Right renal pelvis (tissue), 4 donors: ENCODE measurements at places on chromosomes 16 and 17.

DNA sequence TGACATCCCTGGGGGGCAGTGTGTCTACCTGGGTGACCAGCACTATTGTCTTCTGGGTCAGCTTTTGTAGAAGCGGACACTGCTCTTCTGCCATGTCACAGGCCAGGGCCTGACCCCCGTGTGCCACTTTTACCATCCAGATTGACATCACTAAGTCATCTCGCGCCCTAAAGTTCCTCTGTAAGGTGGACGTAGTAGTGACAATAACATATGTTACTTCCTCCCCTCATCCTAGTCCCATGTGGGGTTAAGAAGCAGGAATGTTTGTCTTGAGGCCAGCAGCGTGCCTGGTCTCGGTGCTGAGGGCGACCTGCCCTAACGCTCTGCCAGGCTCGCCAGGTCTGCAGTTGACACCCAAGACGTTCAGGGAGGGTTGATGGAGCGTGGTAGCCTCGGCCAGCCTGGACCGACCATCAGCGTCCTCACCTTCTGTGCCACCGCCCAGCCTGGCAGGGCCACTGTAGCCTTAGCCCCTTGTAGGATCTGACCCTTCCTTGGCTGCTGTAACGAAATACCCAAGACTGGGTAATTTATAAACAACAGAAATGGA lies 20.7 kb downstream of the GAA start:
- DNase-seq: no peak

DNA sequence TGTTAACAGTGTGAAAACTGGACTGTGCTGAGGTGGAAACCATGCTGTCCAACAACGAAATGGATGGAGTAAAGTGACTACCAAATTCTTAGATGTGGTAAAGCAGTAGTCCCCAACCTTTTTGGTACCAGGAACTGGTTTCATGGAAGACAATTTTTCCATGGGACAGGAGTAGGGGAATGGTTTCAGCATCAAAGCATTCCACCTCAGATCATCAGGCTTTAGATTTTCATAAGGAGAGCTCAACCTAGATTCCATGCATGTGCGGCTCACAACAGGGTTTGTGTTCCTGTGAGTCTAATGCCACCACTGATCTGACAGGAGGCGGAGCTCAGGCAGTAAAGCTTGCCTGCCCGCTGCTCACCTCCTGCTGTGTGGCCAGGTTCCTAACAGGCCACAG lies 11.5 kb downstream of the SLX4 start:
- no peak for DNase-seq

DNA sequence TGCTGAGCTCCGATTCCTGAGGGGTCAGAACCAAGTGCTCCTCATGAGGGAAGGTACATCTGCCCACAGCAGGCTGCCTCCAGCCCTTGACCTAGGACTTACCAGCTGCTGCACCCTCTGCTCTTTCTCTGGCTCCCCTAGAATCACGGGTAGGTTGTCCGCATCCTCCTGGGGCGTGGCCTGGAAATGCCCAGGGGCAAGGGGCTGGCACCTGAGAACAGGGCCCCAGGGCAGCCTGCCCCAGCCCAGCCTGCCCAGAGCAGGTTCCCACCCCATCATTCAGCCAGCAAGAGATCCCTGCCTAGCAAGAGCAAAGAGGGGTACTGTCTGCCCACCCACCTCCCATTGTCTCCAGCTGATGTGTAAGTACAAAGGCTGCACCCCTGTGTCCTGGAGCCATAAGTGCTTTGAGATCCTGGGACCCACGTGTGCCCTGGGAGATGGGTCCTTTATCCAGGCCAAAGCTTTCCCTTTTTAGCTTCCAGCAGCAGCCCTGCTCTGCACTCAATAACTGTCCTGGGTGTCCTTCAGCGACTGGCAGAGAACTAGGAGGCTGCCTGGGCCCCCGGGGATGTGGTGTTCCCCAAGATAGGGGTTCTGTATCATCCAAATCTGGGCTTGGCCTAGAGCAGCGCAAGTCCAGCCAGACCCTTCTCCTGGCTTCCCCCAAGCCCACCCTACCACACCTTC lies 5.1 kb downstream of the TSPOAP1 start:
- no peak for DNase-seq

- no peak for DNase-seq
Observed at GRCh38 chr17:55533608-55534007, 22.4 kb upstream of the SMIM36 start.

DNA sequence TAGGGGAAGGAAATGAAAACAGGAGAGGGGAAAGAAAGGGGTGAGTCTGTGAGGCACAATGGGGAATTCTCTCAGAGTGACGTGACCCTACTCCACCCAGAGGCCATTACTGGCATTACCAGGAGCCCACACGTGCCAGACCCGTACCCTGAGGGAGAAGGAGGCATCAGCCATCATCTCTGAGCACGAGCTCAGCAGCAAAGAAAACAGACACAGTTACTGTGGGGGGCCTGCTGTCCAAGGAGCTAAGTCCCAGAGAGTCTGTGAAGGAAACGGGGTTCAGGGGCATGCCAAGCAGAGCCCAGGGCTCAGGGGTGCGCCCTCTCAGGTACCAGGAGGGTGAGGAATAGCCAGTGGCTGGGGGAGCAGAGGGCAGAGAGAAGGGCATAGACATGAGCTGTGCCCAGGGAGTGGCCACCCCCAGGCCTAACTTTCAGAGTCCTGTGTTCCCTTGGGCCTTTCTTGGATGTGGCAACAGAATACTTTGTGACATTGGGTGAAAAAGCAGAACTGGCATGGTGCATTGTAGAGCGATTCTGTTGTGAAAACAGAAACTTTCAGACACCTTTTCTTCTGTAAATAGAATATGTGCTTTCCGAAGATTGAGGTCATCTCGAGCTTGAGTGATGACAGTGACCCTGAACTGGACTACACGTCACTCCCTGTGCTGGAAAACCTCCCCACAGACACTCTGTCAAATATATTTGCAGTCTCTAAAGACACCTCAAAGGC lies 11.3 kb downstream of the TAF1C start:
- DNase-seq: no peak

GRCh38 chr17:30360086-30360808 lies 18.5 kb upstream of the CPD start:
- no peak for DNase-seq

DNA sequence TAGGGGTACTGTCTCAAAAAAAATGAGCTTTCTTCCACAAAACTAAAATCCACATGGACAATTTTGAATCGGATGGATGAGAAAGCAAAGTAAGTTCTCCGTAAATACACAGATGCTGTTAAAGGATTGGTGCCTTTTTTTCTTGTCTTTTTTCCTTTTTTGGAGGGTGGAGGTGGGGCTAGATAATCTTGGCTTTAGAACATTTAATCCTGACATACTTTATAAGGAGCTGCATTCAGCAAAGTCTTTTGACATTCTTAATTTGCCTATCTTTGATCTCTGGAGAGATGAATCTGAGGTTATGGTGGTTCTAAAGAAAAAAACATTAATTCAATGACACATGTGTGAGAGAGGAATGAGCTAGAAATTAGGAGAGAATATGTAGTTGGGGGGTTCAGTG lies 312.3 kb upstream of the KCNJ16 start:
- DNase-seq: no peak

DNA sequence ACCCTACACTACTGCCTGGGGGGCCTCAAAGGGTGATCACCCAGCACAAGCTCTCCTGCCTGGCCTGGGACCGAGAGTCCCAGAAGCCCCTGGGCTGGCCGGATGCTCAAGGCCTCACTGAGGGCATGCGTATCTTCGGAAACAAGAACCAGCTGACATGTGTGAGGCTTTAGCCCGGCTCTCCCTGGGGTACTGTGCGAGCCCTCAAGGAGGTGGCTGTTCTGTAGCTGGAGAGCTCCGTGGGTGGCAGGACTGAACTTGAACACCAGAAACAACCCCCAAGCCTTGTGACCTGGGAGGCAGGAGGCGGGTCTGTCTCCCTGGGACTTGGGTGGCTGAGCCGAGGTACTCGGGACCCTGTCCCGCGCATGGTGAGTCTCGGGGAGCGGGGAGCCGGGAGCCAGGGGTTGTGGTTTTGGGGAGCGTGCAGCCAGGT lies 7.0 kb downstream of the DPEP1 start:
- no peak for DNase-seq

DNA sequence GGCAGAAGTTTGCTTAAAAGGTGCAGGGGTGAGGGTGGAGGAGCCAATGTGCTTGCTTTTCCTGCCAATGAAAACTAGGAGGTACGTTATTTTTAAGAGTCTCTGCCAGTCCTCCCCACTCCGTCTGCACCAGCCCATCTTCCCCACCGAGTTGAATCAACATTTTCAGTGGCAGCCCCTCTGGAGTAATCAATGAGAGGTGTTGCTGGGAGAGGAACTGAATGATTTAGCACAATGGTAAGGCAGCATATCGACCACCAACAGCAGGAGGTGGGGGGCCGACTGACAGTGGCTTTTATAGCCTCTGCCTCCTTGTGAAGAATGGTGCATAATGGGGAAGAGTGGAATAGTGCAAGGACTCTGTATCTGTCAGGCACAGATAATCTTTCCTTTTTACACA lies 1465.0 kb upstream of the GOT2 start:
- no peak for DNase-seq

DNA sequence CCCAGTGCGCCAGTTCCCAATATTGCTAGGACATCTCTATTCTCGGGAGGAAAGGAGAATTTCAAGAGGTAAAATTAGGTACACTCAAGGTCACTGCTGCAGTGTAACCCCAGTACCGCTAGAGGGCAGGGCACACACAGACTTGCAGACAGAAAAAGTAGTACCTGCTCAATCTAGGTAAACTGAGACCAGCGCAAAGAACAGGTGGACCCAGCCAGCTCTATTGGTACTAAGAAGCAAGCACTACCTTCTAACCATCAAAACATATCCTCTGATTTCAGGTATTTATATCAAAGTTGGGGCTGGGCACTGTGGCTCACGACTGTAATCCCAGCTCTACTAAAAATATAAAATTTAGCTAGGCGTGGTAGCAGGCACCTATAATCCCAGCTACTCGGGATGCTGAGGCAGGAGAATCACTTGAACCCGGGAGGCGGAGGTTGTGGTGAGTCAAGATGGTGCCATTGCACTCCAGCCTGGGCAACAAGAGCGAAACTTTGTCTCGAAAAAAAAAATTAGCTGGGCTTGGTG lies 3.6 kb upstream of the WDR81 start:
- DNase-seq: no peak

GRCh38 chr16:28167730-28168129 lies 44.0 kb downstream of the XPO6 start:
- no peak for DNase-seq

- DNase-seq: peak; percentile 36
Observed at GRCh38 chr16:75305364-75306098, 54.1 kb upstream of the BCAR1 start.
